Left lung (tissue), 14 donors: ENCODE measurements at places on chromosomes 7 and 10. TPM values are rescaled to one million over a fixed set of nuclear protein-coding genes. Genes with fewer than 3 reads are reported as not detected.

The SEMA3E gene
- 38.0 TPM for polyA plus RNA-seq

The TMEM26 gene
- polyA plus RNA-seq: 8.1 TPM

DNA sequence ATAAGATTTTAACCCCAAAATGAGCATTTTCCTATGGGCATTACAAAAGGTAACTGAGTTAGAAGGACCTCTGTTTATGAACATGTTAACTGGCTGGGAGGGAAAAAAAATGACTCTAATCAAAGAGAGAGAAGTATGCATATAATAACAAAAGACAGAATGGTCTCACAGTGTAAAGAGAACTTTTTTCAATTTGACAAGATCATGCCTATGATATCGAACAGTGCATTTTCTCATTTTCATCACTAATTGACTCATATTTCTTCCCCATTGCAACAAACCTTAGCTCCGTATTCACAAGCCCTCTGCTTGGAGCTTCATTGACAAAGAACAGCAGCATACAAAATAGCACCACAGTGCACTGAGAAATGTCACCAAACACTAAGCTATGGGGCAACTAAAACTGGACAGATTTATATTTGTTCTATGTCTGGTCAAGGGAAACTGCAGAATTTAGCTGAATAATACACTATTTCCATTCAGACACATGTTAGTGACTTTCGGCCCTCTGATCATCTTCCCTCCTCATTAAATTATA lies 45.6 kb downstream of the SMURF1 start:
- no peak for DNase-seq

DNA sequence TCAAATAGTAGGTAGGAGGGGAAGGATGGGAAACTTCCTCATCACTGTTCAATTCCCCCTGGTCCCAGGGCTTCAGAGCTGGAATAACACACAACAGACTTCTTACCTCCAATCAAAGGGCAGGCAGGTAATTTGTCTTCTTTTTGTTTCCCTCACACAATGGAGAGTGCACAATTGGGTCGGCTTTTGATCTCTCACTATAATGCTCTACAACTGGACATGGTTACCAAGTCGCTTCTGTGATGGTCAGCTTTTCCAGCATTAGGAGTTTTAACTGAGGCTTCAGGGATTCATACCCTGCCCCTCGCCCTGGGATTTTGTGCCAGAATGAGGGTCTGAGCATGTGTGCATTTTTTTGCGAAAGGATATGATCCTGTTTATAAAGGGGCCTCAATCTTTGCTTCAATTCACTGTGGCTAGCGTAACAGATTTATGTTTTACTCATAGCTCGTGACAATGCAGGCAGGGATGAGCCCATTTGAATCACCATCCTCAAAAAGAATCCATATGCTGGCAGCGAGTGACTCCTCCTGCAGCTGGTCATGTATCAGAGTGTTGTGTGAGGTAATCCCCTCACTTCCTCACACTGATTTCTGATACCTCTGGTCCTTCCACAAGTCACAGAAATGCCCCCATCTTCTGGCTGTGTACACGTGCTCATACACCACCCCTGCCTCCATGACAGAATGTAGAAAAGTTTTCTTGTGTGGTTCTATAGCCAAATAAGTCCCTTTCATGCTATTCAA lies 189.6 kb downstream of the CTTNBP2 start:
- DNase-seq: no peak

DNA sequence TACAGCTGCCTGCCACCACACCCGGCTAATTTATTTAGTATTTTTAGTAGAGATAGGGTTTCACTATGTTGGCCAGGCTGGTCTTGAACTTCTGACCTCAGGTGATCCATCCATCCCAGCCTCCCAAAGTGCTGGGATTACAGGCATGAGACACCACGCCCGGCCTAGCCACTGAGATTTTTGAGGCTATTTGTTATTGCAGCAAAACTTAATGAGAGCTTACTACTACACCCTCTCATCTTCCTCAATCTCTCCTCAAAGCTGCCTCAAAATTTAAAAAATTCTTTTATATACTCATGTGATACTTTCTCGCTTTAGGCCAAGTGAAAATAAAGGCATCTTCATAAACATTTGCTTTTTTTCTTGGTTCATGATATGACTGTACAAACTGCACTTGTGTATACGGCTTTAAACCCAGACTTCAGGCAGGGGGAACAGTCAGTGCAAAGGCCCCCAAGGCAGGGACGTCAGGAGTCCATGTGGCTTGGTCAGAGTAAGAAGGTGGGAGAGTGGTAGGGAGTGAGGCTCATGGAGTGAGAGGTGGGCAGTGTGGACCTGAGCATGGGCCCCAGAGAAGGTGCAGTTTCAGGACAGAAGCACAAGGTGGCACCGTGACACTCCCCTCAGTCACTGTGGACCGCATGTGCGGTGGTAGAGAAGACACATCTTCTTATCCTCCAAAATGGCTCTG lies 55.5 kb downstream of the SYPL1 start:
- DNase-seq: peak; percentile 62
